Common myeloid progenitor, CD34-positive (primary cell): ENCODE measurements at places on chromosomes 1 and 21.

DNA sequence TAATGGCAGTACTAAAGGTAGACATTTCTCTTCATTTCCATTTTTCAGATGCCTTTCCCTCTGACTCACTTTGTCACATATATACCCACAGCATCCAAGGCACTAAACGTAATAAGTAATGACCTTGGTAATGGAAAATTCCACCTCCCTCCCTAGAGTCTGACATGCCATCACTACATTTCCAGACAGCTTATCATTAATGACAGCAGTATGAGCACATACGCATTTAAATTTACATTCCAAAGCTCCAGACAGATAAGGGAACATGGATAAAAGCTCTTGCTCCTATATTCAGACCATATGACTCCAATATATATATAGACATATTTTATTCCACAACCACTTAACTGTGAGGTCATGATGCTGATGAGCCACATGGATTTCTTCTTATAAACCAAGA is 191.7 kb upstream of the GORAB start:
- no peak for DNase-seq

GRCh38 chr1:109399326-109399957 is 1.7 kb upstream of the SORT1 start:
- peak; percentile 68 for DNase-seq

- no peak for DNase-seq
These were observed 176.3 kb downstream of the DENND1B start for GRCh38 chr1:197598935-197599334.

DNA sequence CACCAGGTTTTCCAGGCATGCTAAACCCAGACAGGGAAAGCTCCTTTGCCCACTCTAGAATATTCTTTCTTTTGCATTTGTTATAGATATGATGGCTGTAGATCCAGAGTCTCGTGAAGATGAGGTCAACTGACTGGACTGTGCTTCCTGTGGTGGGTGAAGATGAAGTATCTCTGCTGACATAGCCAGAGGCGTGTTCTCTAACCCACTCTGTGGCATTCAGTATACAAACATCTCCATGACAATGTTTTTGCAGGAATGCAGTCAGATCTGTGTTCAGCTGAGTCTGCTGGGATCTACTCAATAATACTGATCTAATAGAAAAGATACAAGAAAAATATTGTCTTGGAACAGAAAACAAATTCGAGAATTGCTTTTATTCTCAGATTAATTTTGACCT is 11.3 kb downstream of the RWDD2B start:
- no peak for DNase-seq

GRCh38 chr21:38784458-38785266 is 21.1 kb upstream of the ETS2 start:
- no peak for DNase-seq

GRCh38 chr1:160410406-160411005 is 10.1 kb downstream of the VANGL2 start:
- DNase-seq = no peak

- no peak for DNase-seq
These were observed 54.9 kb downstream of the NRIP1 start for GRCh38 chr21:15009837-15010363.
